ENCODE measurements at places on chromosomes 1 and 21.

DNA sequence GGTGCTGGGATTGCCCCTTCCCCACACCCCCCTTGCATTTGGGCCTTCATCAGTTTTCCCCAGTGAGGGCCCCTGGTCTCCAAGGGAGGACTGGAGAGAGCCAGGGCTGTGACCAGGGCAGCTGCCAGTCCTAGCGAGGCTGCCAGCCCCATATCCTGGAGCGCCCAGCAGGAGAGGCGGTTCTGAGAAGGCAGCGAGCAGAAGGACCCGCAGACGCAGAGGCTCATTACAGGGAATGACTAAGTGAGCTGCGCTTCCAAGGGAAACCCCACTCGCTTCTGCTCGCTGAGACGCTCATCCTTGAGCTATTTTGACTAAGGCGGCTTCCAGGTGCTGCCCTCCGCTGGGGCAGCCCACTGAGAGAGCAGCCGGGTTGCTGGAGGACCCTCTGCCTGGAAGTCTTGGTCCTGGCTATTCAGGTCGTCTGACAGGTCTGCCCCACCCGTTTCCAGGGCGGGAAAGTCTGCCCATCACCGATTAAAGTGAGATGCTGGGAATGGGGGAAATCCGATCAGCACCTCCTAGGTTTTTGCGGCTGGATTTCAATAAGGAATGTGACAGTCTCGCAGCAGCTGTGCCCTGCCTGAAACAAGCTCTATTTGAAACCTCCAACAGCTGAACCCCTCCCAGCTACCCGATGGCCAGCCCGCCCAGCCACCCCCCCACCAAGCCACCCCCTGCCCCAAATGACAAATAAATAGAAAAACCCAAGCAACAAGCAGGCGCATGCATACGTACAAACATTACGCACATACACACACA, 2.8 kb downstream of the KCNN3 start:
- DNase-seq, result no peak

- DNase-seq, result no peak
Observed at GRCh38 chr1:85229574-85230097, 28.8 kb upstream of the SYDE2 start.

GRCh38 chr1:28037946-28038345, 50.5 kb downstream of the EYA3 start:
- no peak for DNase-seq

DNA sequence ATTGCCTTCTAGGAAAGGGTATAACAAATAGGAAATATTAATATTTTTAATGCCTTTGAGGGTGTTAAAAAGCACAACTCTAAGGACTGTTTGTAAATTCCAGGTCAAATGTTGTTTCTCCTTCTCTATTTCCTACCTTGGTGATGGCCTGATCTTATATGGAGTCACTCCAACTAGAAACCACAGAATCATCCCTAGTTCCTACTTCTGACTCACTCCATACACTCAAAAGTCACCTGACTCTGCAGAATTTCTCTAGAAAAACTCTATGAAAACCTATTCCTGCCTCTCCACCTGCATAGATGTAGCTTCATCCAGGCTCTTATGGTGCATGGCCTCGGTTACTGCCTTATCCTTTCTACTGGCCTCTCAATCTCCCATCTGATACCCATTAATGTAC, 14.5 kb downstream of the RGS4 start:
- DNase-seq, result no peak

GRCh38 chr21:42570841-42571387, 57.3 kb downstream of the SLC37A1 start:
- no peak for DNase-seq

DNA sequence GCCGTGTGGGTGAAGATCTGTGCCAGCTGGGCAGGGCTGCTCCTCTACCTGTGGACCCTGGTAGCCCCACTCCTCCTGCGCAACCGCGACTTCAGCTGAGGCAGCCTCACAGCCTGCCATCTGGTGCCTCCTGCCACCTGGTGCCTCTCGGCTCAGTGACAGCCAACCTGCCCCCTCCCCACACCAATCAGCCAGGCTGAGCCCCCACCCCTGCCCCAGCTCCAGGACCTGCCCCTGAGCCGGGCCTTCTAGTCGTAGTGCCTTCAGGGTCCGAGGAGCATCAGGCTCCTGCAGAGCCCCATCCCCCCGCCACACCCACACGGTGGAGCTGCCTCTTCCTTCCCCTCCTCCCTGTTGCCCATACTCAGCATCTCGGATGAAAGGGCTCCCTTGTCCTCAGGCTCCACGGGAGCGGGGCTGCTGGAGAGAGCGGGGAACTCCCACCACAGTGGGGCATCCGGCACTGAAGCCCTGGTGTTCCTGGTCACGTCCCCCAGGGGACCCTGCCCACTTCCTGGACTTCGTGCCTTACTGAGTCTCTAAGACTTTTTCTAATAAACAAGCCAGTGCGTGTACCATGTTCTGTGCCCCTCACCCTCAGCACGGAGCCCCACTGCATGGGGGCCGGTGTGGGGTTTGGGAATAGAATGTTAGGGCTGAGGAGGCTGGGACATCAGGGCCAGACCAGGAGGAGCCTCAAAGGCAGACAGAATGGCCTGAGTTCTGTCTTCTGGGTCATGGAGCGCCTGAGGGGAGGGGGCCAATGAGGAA, 21.3 kb downstream of the SERINC2 start:
- DNase-seq, result no peak

DNA sequence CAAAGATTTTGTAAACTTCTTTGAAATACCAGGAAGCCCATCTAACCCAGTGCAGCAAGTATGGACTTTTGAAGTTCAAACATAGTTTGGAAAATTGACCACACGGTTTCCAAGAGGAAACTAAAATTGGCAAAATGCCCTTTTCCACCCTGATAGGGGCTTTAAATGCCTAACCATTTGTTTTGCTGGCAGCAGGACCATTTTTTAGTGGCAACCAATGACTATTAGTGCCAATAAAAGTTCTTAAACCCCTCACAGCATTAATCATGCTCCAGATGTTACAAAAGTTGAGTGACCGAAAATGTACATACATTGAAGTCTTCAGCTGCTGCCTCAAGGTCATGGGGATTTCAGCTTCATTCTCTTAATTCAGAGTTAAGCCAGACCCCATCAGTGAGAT, 46.4 kb upstream of the ENAH start:
- no peak for DNase-seq

GRCh38 chr1:92298573-92299476, at the start of the genes GLMN and RPAP2:
Gene GLMN (minus strand): TSS chr1:92298987. CDS start chr1:92297999, 988 bp downstream.
Gene RPAP2 (plus strand): TSS chr1:92299059. CDS start chr1:92299074, 15 bp downstream.
- no peak for DNase-seq

GRCh38 chr21:45870851-45871615, 110.5 kb upstream of the COL6A1 start:
- DNase-seq, result no peak

GRCh38 chr1:18955131-18955440, 1.4 kb downstream of the IFFO2 start:
- DNase-seq, result no peak

DNA sequence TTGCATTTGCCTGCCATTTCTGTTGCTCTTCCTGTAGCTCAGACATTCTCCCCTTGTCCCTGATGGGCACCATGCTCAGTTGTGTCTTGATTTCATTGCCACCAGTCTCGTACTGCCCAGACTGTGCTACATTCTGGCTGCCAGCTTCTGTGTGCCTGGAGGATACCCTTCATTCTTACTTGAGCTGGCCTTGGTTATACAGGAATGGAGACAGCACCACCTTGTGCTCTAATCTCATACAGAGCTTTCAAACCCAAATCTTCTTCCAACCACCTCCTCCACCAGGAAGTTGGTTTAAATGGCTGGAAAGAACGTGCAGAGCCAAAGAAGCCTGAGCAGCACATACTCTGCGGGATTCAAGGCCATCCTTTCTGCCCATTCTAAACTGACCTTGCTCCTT, 165.3 kb downstream of the SLC35F3 start:
- DNase-seq, result no peak

GRCh38 chr1:145711213-145711651, 4.1 kb upstream of the PDZK1 start:
- DNase-seq, result no peak

GRCh38 chr1:41418857-41419583, 57.8 kb downstream of the FOXO6 start:
- DNase-seq, result peak; percentile 65

DNA sequence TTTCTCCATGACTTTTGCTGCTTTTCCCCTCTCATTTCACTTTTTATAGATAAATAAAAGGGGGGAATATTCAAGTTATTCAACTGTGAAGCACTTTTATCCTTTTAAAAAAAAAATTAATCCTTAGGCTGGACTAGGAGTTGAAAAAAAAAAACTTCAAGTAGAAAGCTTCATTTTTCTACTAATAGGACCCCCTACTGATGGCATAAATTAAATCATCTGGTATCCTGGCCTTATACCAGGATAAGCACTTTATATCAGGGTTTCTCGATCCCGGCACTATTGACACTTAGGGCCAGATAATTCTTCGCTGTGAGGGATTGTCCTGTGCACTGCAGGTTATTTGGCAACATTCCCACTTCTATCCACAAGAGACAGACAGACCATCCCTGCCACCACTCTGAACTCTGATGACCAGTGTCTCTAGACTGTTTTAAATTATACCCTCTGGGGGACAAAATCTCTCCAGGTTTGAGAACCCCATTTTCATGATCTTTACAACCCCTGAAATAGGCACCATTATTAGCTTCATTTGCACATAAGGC, 17.6 kb downstream of the USP33 start:
- DNase-seq, result no peak

DNA sequence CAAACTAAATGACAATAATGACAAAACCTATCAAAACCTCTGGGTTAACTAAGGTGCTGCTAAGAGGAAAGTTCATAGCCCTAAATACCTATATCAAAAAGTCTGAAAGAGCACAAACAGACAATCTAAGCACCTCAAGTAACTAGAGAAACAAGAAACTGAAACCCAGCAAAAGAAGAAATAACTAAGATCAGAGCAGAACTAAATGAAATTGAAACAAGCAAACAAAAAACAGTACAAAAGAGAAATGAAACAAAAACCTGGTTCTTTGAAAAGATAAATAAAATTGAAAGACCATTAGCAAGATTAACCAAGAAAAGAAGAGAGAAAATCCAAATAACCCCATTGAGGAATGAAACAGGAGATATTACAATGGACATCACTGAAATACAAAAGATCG, 44.8 kb upstream of the KIAA0040 start:
- DNase-seq, result no peak

DNA sequence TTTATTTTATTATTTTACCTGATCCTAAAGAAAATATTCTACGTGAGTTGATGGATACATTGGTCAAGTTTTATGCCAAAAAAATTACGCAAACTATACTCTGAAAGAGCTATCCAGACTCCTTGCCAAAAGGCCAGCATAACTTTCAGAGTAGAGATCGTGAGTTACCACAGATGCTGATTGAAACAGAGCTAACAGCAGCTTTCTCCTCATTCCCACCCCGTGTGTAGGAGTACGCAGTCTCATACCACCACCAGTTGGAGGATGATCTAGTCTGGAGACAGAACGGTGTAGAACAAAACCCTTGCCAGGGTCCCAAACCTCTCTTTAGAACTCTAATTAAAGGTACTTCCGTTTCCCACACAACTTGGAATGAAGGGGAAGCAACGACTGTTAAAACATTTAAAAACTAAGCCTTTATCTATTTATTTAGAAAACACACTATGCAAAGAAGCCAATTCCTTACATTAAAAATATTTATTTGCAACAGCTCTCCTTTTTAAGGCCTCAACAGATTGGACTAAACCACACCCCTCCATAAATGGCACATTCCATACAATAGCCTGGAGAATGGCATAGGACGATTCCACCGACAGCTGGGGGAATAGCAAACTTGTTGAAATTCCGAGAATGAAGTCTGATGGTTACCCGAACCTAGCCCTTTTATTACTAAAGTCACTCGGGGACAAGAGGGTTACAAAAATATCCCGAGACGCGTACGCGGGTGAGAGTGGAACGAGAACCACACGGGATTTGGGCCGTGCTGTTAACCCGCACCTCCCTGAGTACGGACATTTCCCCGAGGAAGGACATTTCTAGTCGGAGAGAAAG, 1.4 kb downstream of the NUCKS1 start:
- DNase-seq, result no peak

- DNase-seq, result no peak
Observed at GRCh38 chr1:238752327-238752726, 634.0 kb upstream of the CHRM3 start.

DNA sequence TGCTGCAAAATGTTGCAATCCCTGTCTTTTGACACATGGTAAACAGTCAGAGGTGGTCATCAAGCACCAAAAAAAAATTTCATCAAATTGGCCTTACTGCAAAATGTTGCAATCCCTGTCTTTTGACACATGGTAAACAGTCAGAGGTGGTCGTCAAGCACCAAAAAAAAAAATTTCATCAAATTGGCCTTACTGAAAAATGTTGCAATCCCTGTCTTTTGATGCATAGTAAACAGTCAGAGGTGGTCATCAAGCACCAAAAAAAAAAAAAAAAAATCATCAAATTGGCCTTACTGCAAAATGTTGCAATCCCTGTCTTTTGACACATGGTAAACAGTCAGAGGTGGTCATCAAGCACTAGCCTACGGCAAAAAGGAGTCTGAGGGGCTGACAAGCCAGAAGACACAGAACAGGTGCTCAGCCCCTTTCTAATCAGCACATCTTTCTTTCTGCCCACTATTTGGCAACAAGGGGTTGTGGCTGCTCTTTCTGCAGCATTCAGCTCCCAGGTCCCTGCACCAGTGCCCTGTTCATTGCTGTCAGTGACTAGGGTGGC, 223.8 kb downstream of the KCNH1 start:
- DNase-seq, result no peak

GRCh38 chr1:236137285-236137852, 5.0 kb upstream of the GPR137B start:
- no peak for DNase-seq

- DNase-seq, result peak; percentile 4
Observed at GRCh38 chr21:37939251-37939650, 23.0 kb upstream of the KCNJ6 start.

DNA sequence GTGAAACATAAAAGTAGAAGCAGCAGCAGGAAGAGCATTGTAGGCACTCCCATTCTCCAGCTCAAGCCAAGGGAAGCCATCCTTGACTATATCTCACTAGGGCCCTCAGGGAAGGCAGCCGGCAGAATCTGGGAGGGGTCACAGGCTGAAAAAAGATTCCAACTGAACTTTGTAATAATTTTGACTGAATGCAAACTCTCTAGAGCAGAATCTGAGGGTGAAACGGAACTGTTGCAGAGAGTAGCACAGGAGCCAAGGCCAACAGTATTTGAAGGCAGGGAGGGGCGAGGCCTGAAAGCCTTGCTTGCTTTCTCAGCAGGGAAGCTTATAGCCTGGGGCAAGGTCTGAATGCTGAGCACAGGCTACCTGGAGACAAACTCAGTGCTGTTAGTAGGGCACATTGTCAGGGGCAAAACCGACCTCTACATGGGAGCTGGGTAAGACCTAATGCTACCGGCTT, 180.6 kb downstream of the COL24A1 start:
- no peak for DNase-seq

DNA sequence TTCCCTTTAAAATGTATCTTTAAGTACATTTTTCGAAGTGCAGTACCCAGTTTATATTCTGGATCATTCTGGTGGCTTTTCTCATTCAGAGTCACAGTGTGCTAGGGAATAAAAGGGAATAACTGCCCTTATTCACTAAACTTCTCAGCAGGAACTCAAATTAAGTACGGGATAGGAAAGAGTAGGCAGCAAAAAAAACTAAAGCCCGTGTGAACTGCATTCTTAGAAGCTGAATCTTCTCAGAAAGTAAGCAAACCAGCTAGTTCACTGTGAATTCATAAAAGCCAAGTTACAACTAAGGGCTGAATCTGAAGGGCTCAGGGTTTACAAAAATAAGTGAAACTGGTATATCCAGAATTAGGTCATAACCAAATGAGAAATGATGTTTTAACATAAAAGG, 22.0 kb downstream of the PRPF38A start:
- DNase-seq, result no peak
